ENCODE measurements at places on chromosomes 5 and 9.

DNA sequence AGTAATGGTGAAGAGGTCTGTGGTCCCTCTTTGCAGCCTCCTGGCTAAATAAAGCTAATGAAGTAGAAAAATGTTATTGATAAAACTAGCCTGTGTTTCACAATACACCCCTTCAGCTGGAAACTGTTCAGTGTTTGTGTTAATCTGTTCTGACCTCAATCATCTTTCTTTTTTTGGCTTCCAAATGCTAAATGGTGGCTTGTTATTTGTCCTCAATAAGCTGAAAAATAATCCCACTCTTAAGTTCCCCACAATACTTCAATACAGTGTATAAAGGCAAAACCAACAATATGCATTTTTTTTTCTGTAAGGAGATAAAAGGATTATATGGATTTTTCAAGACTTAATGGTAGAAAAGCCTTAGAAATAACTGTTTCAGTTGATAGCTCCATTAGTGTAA is 560.5 kb downstream of the TUSC1 start:
- DNase-seq = no peak

GRCh38 chr9:28747351-28747985 is 1174.2 kb upstream of the C9orf72 start:
- DNase-seq = no peak

- no peak for DNase-seq
Measured at GRCh38 chr5:138955671-138956295, 80.6 kb upstream of the LRRTM2 start.

DNA sequence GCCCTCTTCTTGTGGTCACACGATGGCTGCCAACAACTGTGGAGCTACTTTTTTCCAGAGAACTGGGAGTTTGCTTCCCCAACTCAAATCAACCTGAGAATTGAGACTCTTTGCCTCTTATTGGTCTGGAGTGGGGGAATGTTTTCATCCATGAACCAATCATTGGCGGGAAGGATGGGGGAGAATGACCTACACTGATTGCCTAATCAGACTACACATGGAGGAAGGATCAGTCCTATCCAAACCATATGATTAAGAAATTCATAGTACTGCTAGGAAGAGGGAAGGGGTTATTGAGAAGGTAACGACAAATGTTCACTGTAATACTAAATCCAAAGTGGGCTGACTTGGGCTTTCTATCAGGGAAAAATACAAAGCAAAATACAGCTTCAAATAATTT is 7.9 kb upstream of the KIF2A start:
- DNase-seq = no peak

DNA sequence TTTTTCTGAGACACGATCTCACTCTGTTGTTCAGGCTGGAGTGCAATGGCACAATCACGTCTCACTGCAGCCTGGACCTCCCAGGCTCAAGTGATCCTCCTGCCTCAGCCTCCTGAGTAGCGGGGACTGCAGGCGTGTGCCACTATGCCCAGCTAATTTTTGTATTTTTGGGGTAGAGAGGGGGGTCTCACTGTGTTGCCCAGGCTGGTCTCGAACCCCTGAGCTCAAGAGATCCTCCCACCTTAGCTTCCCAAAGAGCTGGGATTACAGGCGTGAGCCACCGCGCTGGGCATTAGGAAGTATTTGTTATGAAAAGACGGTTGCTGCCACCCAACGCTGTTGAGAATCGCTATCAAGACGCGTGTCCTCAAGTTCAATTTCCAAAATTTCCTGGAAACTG is 180.9 kb upstream of the TBCA start:
- no peak for DNase-seq

GRCh38 chr9:135501261-135502167 is 1.0 kb downstream of the MRPS2 start:
- no peak for DNase-seq

DNA sequence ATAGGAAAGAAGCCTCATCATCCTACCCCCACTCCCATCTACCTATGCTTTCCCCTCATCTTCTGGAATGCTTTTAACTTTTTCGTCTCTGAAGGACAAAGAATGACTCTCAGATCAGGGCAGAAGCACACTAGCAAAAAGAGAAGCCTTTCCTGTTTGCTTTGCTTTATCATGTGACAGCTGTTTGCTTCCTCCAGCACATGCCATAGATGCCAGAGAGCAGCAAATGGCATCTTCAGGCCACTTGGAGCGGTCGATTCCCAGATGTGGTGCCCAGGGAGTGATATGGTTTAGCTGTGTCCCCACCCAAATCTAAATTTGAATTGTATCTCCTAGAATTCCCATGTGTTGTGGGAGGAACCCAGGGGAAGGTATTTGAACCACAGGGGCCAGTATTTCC is 294.8 kb downstream of the GADD45G start:
- DNase-seq = no peak

- DNase-seq = no peak
Measured at GRCh38 chr9:126151686-126152134, 174.9 kb upstream of the MVB12B start.

Data from activated CD4-positive, alpha-beta T cell treated with anti-CD3 and anti-CD28 coated beads, Interleukin-2, amount 50 U/mL, for 4 hours (primary cell).